Osteocyte (in vitro differentiated cells): ENCODE measurements at places on chromosomes 5 and 9.

- DNase-seq: no peak
- no peak overlapping the region for H3K4me3 ChIP-seq
- no peaks in the 10 kb centered on the region for H3K27me3 ChIP-seq
- H3K36me3 ChIP-seq: no peaks in the 10 kb centered on the region
These were observed 36.9 kb upstream of the ANKRD55 start for GRCh38 chr5:56270058-56270457.

DNA sequence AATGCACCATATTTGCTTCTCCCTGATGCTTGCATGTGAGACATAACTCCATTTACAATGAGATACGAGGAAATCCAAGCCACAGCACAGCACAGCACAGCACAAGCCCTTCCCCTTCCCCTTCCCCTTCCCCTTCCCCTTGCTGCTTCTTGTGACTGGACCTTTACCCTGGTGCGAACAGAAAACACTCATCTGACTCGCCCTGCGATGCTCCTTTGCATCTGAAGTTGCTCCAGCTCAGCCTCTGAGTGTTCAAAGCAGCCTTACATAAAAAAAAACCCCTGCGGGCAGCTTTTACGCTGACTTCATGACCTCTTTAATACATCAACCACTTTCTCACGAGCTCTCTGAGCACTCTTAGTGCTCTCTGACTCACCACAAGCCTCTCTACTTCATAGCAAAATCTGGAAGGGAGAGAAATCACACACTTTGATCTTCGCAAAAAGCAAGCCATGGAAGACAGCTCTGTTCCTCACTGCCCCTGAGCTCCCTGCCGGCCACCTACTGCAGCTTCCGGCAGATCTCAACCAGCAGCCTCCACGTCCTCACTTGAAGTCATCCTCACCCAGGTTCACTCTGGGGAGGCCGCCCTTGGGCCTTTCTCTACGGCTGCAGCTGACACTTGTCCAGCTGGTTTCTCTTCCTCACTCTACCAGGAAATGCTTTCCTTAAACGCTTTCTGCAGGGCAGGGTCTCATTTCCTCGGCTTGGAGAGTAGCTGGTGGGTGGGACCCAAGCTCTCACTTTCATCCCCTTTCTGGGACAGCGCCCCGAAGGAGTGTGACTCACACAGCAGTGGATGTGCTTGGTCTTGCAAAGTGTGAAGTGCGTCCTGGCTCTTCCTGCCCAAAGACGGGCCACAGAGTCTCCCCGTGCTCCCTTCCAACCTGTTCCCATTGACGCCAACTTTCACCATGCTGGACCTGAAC, 5.3 kb downstream of the SLC34A1 start:
- no peaks in the 10 kb centered on the region for H3K36me3 ChIP-seq
- H3K4me3 ChIP-seq: peak overlapping the region; percentile 7
- H3K27me3 ChIP-seq: no peaks in the 10 kb centered on the region
- no peak for DNase-seq
- peaks cover 20% of the 10 kb centered on the region for H3K4me1 ChIP-seq

GRCh38 chr9:106755736-106756135, 107.2 kb upstream of the ZNF462 start:
- DNase-seq: no peak
- peaks cover 17% of the 10 kb centered on the region for H3K4me1 ChIP-seq
- H3K27me3 ChIP-seq: no peaks in the 10 kb centered on the region
- no peaks in the 10 kb centered on the region for H3K36me3 ChIP-seq
- no peak overlapping the region for H3K4me3 ChIP-seq

DNA sequence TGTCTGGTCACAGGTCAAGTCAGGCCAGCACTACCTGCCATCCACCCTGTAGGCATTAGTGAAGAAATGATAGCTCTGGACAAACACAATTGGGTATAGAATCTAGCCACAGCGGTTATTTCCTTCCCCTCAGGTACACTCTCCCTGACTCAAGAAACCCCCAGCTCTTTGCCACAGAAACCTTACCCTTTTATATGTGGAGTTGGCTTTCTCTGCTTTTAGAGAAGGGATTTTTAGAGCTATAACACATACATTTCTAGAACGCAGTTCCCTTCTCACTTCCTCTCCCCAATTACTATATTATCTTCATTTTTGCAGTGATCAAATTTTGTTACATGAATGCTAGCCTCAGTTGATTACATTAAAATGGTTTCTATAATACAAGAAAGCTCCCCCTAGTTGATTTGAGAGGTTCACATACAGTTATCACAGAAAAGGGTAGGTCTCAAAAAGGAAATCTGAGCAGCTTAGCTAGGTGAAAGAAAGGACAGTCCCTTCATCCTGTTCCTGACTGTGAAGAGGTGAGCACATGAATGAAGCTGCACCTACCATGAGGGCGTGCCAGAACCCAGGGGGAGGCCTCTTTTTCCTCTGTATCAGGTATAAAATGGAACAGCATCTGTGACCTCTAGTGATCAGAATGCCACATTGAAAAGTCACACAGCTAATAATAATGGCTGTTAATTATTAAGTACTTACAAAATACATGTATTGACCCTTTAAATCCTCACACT, 425.6 kb downstream of the KIAA0825 start:
- H3K27ac ChIP-seq: no peak overlapping the region
- no peak for DNase-seq
- no peak overlapping the region for H3K4me3 ChIP-seq

GRCh38 chr9:100619665-100620064, 41.8 kb downstream of the CAVIN4 start:
- peaks cover 6% of the 10 kb centered on the region for H3K27me3 ChIP-seq
- no peak overlapping the region for H3K4me3 ChIP-seq
- H3K27ac ChIP-seq: no peak overlapping the region
- no peak for DNase-seq
- no peaks in the 10 kb centered on the region for H3K36me3 ChIP-seq
- no peaks in the 10 kb centered on the region for H3K4me1 ChIP-seq

DNA sequence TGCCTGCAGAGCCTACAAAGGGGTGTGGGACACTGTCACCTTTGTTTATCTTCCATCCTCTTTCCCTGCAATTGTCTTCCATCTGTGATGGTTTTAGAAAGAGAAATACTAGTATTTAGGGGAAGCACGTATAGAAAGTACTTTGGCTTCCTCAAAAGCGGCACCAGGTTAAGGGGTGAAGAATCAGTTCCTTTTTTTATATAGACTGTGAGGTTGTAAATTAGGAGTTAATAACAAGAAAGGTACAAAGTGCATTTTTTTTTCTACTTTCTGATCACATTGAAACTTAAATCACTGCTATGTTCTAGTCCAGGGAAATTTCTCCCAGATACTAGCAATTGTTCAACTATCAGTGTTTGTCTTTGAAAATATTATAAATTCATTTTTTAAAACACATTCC, 219.3 kb downstream of the CEMIP2 start:
- H3K4me1 ChIP-seq: no peaks in the 10 kb centered on the region
- no peak for DNase-seq
- no peak overlapping the region for H3K27ac ChIP-seq
- peaks cover 29% of the 10 kb centered on the region for H3K27me3 ChIP-seq
- H3K4me3 ChIP-seq: no peak overlapping the region

- no peaks in the 10 kb centered on the region for H3K27me3 ChIP-seq
- H3K36me3 ChIP-seq: no peaks in the 10 kb centered on the region
- H3K4me1 ChIP-seq: peaks cover 4% of the 10 kb centered on the region
- DNase-seq: no peak
These were observed 472.8 kb downstream of the PSAT1 start for GRCh38 chr9:78769690-78770089.

DNA sequence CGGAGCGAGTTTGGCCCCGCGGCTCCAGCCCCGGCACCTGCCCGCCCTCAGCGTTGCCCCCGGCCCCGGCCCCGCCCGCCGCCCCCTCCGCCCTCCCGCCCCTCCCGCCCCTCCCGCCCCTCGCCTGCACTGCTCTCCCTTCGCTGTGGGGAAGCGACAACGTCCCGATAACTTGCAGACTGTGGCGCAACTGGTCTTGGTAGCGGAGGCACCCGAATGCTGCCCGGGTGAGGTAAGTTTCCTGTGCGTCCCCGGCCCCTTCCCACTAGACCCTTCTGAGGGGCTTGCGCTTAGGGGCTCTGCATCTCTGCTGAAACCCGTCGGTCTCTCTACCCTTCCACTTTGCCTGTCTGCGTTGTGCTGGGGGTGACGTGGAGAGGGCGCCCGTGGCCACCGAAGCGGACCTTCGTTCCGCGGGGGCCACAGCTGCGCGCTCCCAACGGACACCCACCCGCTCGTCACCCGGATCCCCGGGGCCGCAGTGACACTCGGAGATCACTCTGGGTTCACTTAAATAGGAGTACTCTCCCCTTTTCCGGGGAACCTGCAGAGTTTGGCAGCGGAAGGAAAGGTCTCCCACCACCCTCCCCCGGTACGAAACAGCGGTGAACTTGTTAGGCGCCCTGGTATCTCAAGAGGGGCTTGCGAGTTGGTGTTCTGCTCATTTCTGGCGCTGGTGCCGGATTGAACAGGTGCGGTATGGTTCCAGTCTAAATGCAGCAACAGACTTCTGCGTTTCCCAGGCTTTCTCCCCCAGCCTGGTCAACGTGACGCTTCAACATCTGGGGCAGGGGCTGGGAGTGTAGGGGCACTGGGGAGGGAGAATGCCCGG, 707 bp downstream of the PIP5K1B start:
- H3K27ac ChIP-seq: no peak overlapping the region
- peaks cover 10% of the 10 kb centered on the region for H3K4me1 ChIP-seq
- peak overlapping the region; percentile 79 for H3K4me3 ChIP-seq
- DNase-seq: no peak
- peaks cover 65% of the 10 kb centered on the region for H3K27me3 ChIP-seq

- peaks cover 30% of the 10 kb centered on the region for H3K27me3 ChIP-seq
- DNase-seq: no peak
- no peaks in the 10 kb centered on the region for H3K4me1 ChIP-seq
- H3K36me3 ChIP-seq: no peaks in the 10 kb centered on the region
- H3K27ac ChIP-seq: no peak overlapping the region
These were observed 258.2 kb downstream of the MAST4 start for GRCh38 chr5:66854416-66854815.

DNA sequence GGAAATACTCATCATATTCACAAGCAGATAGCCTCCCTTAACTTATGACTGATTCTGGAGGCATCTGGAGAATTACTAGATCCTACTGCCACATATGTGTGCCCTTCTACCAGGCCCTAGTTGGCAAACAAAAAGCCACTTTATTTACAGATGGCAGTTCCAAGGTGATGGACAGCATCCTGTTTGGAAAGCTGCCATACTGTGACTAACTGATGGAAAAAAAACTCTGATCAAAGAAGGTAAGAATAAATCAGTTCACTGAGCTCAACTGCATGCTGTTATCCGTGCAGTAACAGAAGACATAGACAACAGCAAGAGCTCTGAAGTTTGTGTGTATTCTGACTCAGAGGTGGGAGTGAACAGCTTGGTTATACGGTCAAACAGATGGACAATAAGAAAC, 279.8 kb upstream of the POU5F2 start:
- peaks cover 20% of the 10 kb centered on the region for H3K36me3 ChIP-seq
- H3K27ac ChIP-seq: no peak overlapping the region

DNA sequence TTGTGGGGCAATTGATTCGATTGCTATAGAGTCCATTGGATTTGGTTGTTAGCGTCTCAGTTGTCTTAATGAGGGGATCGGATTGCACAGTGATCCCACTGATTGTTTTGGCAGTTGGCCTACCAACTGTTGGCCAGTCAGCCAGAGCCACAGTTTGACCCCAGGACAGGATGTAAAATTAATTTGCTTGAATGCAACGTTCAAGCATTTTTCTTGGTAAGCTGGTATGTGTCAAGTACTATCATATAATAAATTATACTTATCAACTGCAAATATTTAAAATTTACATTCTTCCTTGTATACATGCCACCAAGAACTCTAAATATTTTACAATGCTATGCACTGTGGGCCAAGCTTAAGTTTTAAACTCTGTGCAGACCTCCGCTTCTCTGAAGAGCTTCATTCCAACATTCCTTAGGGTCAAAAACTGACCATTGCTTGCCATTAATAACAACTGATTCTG, 80.4 kb upstream of the OSMR start:
- peaks cover 15% of the 10 kb centered on the region for H3K4me1 ChIP-seq
- H3K4me3 ChIP-seq: no peak overlapping the region
- no peak overlapping the region for H3K27ac ChIP-seq
- H3K36me3 ChIP-seq: peaks cover 8% of the 10 kb centered on the region
- H3K27me3 ChIP-seq: peaks cover 22% of the 10 kb centered on the region
